Metanephros (tissue), 2 donors: ENCODE measurements at places on chromosomes 13 and 19. TPM values are rescaled to one million over a fixed set of nuclear protein-coding genes. Genes with fewer than 3 reads are reported as not detected.

GPC5 gene
- 3.6 TPM for total RNA-seq

MED29 gene
- 58.0 TPM for total RNA-seq

ZNF383 gene
- total RNA-seq: 14.0 TPM

ZNF497 gene
- total RNA-seq: 7.1 TPM

HIPK4 gene
- 0.06 TPM for total RNA-seq

ZNF536 gene
- total RNA-seq: 4.5 TPM

ZNF723 gene
- not detected for total RNA-seq

ZNF177 gene
- 7.1 TPM for total RNA-seq

MAP4K1 gene
- 2.7 TPM for total RNA-seq

DHRS12 gene
- 14.4 TPM for total RNA-seq
